Naive thymus-derived CD4-positive, alpha-beta T cell (primary cell): ENCODE measurements at places on chromosomes 7 and 10. TPM values are rescaled to one million over a fixed set of nuclear protein-coding genes. Genes with fewer than 3 reads are reported as not detected.
A peak's percentile ranks its signal among the peaks of the same experiment; 100 is the strongest.

Gene OR2AE1
- 0.49 TPM for total RNA-seq

Gene LAMB4
- total RNA-seq = 0.17 TPM

Gene TMEM229A
- total RNA-seq = not detected

Gene CCDC3
- not detected for total RNA-seq

GRCh38 chr7:102236592-102237287, 49.9 kb upstream of the SH2B2 start:
- peak; percentile 48 for DNase-seq

GRCh38 chr7:141416650-141417270, 134.4 kb upstream of the AGK start:
- no peak for DNase-seq

GRCh38 chr10:85922356-85923129, 444.1 kb downstream of the GRID1 start:
- no peak for DNase-seq

DNA sequence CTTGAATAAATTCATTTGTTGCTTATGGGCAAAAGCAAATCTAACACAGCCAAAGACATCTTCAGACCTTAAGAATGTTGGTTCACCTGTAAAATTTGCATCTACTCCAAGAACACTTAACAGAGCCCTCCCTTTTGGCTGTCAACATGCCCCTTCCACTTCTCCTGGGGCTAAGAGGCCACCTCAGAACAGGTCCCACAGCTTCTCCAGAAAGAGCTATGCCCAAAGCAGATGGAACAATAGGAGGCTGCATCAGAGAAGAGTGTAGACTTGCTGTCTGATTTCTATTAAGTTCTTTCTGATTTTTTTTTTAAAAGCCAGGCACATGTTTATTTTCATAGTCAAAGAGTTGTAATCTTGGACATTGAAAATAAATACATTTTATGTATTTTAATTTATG, 26.1 kb upstream of the TRIL start:
- DNase-seq = no peak

DNA sequence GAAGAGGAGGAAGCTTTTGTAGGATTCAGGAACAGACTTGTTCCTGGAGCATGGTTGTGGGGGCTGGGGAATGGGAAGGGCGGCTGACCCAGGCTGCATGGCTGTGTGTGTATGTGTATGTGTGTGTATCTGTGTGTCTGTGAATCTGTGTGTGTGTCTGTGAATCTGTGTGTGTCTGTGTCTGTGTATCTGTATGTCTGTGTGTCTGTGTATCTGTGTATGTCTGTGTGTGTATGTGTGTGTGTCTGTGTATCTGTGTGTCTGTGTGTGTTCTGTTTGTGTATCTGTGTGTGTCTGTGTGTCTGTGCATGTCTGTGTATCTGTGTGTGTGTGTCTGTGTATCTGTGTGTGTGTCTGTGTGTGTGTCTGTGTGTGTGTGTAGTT, 6.6 kb upstream of the STX1A start:
- DNase-seq = no peak

DNA sequence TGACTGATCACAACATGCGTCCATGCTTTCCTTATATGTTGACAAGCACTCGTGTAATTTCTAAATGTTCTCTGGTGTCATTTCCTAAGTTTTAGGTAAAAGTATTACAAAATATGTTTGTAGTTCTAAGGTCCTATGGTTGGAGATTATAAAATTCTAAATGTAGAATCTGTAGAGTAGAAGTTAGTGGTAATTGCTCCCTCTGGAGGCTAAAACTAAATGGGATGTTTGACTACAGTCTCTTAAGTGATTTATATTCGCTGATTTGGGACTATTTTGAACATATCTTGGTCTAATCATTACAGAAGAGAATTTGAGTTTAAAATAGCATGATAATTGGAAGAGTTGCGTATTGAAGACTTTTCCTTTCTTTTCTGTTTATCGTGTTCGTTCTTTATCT, 74.1 kb downstream of the ZMYND11 start:
- no peak for DNase-seq

DNA sequence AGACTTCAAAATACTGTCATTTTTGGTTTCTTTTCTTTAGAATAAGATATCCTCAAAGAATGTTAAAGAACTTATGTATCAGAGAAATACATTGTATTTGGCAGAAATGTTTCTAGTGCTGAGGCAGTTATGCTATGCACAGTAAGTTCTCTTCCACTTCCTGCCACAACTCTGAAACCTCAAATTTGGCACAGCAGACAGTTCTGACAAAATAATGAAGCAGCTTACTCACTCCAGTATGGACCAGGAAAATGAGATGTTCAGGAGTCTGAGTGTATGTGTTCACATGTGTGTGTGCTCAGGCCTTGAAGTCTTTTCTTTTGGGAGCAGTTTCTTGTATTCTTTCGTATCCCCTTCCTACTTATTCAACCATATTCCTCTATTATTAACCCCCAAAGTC, 197.0 kb upstream of the AGK start:
- DNase-seq = no peak

- DNase-seq = no peak
Observed at GRCh38 chr10:924524-924859, 7.0 kb downstream of the LARP4B start.

DNA sequence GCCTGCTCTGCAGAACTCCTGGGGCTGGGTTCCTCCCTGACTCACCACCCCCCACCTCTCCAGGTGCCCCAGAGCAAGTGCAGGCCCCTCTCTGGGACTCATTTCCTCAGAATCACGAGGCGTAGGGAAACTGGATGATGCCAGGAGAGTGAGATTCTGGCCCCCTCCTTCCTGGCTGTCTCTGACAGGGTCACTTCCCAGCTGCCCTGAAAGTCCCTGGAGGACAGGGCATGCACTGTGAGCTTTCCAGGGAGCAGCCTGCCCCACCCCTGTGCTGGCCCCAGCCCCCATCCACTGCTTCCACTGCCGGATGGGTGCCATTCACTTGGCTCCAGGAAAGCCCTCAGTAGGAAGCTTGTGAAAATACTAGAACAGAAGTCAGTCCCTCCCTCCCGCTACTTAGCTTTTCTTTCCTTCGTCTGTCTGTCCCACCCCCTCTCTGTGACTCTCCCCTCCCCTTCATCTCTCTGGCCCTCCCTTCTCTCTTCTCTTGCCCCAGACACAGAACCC, 10.4 kb downstream of the TACR2 start:
- DNase-seq = no peak

DNA sequence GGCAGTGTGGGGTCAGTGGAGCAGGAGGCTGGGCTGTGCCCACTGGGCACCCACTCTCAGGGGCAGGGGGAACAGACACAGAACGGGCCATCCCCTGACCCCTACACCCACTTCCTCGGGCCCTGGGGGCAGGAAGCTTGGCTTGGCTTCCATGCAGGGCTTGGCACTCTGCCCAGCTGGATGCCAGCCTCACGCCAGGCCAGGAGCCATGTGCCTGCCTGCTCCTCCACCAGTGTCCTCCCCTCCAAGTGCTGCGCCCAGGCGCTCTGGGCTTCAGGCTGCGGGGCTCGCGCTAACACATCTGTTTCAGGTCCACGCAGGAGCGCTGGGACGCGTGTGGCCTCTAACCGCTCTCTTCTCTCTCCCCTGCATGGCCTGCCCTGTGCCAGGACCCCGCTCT, 12.7 kb downstream of the LDB3 start:
- no peak for DNase-seq
